ENCODE measurements at places on chromosomes 3 and 15.

DNA sequence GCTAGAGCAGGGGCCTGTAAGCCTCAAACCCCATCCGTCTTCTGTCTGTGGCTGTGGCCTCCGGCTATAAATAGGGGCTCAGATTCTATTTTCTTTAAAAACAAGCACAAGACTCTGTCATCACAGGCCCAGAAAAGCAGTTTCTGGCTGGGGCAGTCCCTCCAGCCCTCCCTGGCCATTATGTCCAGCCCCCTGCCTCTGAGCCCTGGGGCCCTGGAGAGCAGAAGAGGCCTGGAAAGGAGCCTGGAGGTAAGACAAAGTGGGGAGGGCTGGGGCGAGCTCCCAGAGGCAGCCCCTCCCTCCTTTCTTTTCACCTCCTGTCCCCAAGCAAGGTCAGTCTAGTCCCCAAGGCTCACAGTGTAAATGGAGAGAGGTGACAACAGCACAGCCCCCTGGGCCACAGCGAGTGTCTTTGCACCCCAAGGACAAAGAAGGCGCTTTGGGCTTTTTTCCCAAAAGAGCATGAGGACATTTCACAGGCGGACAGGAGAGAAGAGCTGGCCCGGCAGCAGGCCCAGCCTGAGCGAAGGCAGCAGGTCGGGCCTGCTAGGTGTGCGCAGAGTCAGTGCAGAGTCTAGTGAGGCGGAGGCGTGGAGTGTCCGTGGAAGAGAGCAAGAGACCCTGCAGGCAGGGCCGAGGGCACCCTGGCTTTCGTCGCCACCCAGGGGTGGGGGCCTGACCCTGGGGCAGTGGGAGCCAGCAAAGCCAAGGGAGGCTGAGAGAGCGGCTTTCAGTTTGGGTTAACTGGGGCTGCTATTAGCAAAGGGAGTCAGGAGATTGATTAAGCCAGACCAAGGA is 188.3 kb downstream of the TBC1D2B start:
- no peak for DNase-seq

DNA sequence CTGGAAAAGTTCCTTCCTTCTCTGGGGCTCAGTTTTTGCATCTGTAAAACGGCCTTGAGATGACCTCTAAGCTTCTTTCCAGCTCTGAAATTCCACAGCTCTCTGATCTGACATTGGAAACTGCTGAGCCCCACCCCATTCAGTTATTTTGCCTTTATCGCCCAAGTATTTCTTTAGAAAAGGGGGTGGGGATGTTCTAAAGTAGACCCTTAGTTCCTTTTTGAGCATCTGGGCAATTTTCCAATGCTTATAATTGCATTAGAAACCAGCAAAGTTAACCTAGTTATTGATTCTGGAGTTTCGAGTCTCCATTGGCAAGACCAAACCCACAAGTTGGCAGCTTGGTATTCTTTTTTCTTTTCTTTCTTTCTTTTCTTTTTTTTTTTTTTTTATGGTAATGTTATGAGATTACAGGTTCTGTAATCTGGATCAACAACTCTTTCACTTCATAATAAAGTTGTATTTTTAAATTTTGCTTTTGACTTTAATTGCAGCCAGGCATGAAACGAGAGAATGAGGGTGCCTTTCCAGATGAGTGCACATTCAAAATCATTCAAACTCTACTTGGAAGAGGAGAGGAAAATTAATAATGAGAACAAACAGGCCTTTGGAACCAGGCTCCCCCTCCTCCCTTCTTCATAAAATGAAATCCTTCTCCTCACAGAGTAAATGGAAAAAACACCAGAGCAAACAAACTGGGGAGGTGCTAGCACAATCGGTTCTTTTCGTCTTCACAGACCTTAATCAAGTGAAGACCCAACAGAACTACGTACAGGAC is 76.8 kb upstream of the LRIG1 start:
- DNase-seq, result no peak

DNA sequence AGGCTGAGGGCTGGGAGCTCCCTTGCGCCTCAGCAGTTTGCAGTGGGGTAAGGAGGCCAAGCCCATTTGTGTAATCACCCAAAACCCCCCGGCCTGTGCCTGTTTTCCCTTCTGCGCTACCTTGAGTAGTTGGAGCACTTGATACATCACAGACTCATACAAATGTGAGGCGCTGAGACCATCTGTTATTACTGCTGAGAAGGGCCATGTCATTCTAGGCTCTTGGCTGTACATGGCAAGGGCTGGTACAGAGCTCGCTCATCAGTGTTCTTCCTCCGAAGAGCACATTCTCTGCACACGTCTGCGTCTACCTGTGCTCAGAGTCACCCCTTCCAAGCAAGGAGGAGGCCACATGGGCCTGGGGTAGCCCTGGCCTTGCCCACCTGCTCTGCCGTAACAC is 9.3 kb downstream of the PLA2G4B start:
- DNase-seq, result no peak

GRCh38 chr15:68113273-68113672 is 59.2 kb downstream of the PIAS1 start:
- DNase-seq, result no peak

GRCh38 chr3:146968204-146968651 is 363.1 kb upstream of the PLSCR5 start:
- peak; percentile 13 for DNase-seq

- no peak for DNase-seq
Measured at GRCh38 chr3:25084016-25084415, 344.0 kb upstream of the RARB start.

DNA sequence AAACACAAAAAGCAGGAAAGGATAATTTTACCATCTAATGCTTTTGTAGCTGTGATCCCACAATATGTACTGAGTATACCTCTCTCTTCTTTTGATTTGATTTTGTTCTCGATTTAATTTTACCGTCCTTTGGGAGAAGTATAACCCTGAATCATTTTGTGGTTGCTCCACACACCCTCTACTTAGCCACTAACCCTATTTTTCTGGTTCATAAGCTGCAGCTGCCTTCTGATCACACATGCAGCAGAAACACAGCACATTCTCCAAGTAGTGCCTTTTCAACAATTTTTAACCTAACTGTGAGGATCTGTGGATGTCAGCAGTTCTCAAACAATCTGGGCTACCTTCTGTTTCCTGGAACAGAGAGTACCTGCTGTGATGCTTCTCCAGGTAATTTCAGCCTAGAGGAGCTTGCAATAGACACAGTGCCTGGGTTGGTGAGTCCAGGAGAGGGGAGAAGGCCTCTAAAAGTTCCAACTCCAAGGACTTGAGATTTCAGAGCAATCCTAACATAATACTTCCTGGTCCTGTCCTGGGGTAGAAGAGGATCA is 40.3 kb downstream of the HGD start:
- no peak for DNase-seq

DNA sequence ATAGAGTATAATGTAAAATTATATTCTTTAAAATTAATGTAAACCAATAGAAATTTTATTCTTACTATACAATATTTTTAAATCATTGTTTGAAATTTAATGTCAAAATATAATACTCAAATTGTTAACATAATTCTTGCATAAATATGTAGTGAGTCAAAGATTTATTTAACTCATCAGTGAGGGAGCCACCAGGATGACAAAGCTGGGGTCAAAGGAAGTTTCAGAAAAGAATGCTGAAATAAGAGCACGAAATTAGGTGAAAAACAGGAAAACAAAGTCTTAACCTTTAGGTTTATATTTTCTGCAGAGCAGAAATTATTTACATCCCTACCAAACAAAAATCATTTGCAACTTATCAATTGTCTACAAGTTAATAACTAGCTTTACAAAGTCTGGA is 74.1 kb downstream of the DIPK2A start:
- no peak for DNase-seq

- DNase-seq, result peak; percentile 26
Measured at GRCh38 chr3:73094129-73094528, 32.7 kb downstream of the EBLN2 start.

DNA sequence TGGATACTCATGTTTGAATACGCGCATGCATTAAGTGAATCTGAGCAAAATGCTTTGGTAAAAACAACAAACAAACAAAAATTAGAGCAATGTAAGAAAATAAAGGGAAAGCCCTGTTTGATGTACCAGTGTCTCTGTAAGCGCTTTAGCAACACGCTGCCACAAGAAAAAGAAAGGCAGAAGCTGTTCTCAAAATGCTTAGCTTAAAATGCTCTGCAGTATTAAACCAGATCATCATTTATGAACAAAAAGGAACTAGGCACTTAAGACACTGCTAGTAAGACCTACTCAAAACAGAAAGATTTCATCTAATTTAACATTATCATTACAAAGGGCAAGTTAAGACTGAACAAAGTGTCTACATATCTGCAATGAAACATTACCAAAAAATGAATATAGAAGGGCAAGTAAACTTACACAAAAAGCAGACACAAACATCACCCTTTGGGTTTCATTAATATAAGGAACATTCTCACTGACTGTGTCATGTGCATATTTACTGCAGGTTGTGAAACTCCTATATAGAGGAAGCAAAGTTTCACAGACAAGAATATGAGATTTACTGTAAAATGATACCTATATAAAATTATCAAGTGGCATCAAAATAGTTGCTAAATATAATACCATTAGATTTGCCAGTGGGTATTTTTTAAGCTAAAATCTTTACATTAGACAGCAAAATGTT is 102.1 kb downstream of the FBXL22 start:
- no peak for DNase-seq

DNA sequence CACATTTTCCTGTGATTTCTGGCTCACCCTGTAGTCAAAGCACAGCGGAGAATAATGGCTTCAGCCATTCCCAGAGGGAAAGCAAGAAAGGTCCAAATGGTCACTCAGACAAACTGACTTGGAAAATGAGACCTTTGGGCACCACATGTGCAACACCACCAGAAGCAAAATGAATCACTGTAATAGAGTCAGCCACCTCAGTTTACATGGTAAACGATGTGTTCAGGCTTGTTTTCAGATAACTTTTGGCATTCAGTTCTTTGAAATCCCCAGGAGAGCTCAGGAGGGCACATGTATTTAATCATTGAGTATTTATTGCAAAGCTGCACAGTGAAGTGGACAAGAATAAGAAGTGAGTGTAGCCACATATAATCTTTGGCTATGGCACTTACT is 38.4 kb upstream of the ALCAM start:
- no peak for DNase-seq

GRCh38 chr15:39130556-39131379 is 450.1 kb upstream of the THBS1 start:
- no peak for DNase-seq
